Nephron progenitor cell (in vitro differentiated cells): ENCODE measurements at places on chromosomes 1 and 21.

DNA sequence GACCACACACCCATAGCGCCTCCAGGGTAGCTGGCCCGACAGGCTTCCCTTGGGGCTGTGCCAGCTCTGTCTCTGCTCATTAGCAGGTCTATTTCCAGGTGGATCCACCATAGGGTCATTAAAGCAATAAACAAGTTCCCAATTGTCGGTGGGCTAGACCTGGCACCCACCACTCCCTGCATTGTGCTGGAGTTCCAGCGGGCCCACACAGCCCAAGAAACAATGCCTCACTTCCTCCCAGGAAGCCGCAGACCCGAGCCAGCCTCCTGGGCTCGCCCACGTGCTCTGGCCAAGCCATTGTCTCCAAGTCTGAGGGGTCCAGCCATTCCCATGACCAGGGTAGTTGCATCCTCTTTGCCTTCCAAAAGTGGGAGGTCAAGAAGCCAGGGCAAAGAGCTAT lies 27.5 kb upstream of the SOX13 start:
- DNase-seq, result no peak

GRCh38 chr1:223712850-223713474 lies 623 bp downstream of the CAPN2 start:
- peak; percentile 57 for DNase-seq

GRCh38 chr21:17446737-17447136 lies 66.1 kb upstream of the CXADR start:
- no peak for DNase-seq

GRCh38 chr1:8017495-8018197 lies 8.5 kb downstream of the ERRFI1 start:
- DNase-seq, result no peak

DNA sequence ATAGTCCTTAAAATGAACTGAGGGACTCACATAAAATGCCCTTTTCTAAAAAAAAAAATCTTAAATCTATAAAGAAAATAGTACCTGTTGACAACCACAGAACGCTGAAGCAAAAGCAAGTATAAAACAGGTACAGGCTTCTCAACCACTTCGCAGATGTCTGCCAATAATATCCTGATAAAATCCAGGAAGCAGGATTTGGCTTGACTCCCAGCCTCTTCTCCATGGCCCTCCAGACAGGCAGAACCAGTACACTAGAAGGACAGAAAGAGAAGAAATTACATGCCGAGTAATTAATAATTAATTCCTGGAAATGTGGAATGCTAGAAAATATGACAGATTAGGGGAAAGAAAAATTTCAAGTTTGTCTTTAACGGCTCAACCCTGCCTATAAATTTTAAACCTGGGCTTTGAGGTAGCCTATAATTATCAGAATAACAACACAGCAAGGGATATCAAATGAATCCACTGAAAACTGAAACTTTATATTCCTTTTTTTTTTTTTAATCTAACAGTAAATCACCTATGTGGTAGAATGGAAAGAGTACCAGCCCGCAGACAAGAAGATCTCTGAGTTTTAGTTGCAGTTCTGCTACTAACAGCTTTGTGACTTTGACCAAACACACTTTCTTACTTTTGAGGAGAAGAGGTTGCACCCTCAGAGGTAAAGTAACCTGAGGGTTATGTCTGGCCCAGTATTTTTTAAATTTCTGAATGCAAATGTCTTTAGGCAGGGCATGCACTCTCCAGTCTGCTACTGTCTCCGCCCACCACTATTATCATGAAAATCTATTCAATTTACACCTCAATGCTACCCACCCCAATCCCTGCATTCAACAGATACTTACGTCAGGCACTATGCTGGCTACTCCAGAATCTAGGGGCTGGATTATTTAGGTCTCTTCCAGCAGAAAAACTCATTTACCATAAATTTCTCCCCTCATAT lies 2.7 kb downstream of the KIAA0319L start:
- no peak for DNase-seq

GRCh38 chr1:9201401-9202239 lies 33.0 kb upstream of the H6PD start:
- DNase-seq, result no peak

DNA sequence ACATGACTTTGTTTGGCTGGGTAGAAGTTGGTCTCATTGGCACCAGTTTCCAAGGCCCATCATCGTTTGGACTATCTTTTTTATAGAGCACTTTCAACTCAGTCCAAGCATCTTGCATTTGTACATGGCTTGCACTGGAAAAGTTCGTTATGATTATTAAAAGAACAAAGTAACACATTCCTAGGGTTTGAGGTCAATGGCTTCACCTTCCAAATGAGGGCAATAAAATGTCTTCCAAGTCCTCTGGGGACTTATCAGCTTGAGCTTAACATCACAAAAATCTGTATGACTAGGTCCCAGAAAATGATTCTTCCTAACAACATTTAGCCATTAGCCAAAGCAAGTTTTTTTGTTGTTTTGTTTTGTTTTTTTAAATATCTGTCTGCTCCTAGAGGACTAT lies 610.8 kb downstream of the LMO4 start:
- no peak for DNase-seq

- DNase-seq, result no peak
Observed at GRCh38 chr1:161119092-161119903, 1.4 kb downstream of the NIT1 start.

DNA sequence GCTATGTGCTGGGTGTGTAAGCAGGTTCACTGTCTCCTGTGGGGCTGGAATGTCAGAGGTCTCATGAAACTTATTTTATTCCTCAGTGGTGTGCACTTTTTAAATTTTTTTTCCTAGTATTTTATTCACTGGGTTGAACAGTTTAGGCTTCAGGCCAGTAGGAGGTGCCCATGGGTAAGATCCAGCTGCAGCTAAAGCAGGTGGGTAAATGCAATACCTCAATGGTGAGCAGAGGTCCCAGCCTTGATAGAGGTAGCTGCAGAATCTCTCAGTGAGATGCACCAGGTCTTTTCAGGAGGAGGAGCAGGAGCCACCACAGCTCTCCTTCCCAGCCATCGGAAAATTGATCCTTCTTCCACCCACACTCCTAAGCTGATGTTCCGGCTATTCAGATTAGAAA lies 12.6 kb upstream of the OR6N2 start:
- no peak for DNase-seq

- no peak for DNase-seq
Observed at GRCh38 chr1:113783254-113784103, 24.2 kb upstream of the PHTF1 start.

- no peak for DNase-seq
Observed at GRCh38 chr21:23949493-23949892, 1657.8 kb downstream of the MRPL39 start.

DNA sequence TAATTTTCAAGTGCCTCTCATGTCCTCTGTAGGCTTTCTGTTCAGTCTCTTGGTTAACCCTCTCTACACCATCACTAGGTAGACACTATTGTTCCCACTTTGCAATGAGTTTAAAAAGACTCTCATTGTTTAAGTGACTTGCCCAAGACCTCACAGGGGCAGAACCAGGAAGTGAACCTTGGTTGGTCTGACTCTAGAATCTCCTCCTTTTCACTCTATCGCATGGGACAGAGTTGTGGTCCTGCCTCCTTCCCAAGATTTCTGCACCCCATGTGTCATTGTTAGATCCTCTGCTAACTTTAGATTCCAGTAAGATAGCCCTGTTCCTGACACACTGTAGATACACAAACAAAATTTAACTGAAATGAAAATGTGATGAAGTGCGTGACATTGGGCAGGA lies 481.7 kb upstream of the USP24 start:
- DNase-seq, result no peak

DNA sequence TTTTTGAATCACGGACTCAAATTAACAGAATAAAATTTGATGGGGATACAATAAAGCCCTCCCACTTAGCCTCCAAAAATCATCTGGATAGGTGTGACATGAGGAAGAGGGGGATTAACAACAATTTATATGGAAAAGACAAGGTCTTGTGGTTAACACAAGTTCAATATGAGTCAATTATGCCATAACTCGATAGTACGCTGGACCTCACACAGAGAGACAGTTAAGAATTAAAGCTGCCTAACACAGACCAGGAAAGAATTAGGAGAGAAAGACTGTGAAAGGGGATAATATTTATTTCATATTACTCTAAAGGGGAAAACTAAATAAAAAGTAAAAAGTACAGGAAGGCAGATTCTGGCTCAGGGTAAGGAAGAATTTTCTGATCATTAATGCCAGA lies 243.7 kb upstream of the LYPLAL1 start:
- DNase-seq, result no peak

- no peak for DNase-seq
Observed at GRCh38 chr1:32998064-32998463, 33.5 kb upstream of the RNF19B start.

DNA sequence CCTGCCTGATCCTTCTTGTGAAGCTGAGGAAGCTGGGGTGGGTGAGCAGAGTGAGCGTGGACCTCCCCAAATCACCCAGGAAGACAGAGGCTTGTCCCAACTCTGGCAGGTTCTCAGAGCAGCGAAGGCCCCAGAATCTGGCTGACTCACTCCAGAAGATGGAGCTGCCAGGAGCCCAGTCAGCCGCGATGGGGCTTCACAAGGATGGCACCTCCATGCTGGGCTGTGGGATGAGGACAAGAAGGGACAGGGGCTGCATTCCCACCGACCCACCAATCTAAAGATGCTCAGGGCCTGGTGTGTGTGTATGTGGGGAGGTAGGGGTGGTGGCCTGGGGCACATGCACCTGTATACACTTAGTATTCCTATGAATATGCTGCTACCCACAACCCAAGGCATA lies 52.9 kb downstream of the ATP1A1 start:
- no peak for DNase-seq

DNA sequence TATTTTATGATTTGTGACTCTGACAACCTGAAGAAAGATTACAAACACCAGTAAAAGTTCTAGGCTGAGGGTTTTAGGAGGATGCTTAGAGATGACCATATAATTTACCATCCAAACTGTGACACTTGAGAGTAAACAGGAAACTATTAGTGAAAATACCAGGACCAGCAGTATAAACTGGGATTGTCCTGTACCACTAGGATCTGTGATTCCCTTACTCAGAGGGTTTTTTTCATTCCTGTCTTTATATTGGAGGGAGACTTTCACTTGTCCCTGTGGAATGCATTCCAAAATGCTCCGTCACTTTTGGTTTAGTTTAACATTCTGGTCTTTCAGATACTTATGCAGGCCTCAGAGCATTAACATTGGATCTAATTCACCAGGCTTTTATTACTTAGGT lies 482.9 kb downstream of the PTBP2 start:
- DNase-seq, result no peak

DNA sequence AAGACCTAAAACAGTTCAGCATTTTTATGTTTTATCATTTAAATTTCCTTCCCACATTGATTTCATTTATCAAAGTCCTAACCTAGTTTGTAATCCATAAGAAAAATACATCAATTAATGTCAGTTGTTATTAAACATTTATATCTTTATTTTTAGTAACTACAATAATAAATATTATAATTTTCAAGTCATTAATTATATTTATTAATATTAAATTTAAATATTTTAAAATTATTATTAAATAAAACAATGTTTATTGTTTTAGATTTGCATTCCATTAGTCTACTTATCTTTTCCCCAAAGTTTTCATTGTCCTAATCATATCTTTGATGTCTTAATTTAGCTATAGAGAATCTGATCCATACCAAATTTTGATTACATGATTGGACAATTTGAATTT lies 368.9 kb downstream of the PLA2G4A start:
- DNase-seq, result no peak

GRCh38 chr1:82160036-82160435 lies 359.3 kb downstream of the ADGRL2 start:
- no peak for DNase-seq

DNA sequence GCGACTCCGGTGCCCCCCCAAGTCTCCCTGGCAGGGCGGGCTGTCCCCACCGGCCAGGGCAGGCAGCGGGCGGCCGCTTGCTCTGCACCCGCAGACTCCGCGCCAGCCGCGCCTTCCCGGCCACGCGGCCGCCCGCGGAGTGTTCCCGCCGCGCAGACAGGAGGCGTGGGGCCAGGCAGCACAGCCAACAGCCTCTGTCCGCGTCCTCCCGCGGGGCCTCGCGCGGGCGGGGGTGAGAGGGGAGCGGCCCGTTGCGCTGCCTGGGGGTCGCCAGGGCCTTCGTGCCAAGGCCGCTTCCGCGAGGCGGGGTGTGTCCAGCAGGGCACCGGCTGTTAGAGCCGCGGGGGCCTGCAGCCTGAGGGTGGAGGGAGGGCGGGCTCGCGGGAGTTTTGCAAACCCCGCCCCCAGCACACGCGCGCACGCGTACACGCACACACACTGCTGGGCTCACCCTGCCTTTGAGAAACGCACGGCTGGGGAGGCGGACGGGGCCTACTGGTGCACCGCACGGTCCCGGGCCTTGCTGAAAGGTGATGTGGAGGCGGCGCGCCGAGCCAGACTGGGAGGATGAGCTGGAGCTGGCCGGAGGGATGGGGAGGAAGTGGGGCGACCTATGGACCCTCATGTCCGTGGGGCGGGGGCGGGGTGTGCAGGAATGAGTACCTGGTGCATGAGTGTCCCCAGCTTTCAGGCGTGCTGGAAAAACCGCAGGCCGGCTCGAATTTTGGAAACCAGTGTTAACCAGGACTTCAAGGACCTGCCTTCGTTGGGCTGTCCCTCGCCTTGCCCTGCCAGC lies 41.5 kb downstream of the KIAA1614 start:
- no peak for DNase-seq

- no peak for DNase-seq
Observed at GRCh38 chr1:63929106-63929478, 155.3 kb downstream of the ROR1 start.

GRCh38 chr1:160338580-160338979 lies 4.5 kb downstream of the COPA start:
- DNase-seq, result no peak

GRCh38 chr1:230073371-230074035 lies 6.5 kb downstream of the GALNT2 start:
- no peak for DNase-seq

GRCh38 chr1:111281411-111281810 lies 9.2 kb upstream of the CHIA start:
- no peak for DNase-seq

DNA sequence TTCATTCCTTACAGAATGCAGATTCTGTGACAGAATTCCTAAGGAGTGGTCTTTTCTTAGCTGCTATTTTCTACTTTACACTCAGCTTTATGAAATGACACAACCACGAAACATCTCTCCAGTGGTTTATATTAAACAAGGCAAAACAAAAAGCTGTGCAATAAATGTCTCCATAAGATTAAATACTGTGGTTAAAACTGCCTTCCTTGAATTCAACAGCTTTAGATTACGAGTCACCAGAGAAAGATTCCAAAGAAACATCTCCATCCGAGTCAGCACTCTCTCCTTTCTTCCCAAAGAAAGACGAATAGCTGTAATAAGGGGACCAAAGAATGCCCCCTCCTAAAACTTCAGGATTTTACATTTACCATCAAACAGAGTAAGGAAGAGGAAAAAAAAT lies 4.6 kb upstream of the C1orf87 start:
- DNase-seq, result no peak

GRCh38 chr1:198174297-198174696 lies 17.5 kb downstream of the NEK7 start:
- DNase-seq, result no peak

GRCh38 chr21:46199436-46200373 lies 15.4 kb upstream of the SPATC1L start:
- DNase-seq, result no peak

GRCh38 chr1:157600236-157600635 lies 2.4 kb upstream of the FCRL4 start:
- no peak for DNase-seq
